ENCODE measurements at places on chromosomes 1 and 21. TPM values are rescaled to one million over a fixed set of nuclear protein-coding genes. Genes with fewer than 3 reads are reported as not detected.

Gene LYPD8
- not detected for total RNA-seq

Gene RGS13
- total RNA-seq, result 0.08 TPM

Gene MAGOH
- 20.4 TPM for total RNA-seq

Gene SELE
- total RNA-seq, result not detected

Gene SNIP1
- 14.2 TPM for total RNA-seq

Gene HNRNPR
- total RNA-seq, result 37.7 TPM

Gene HSPA6
- total RNA-seq, result 4.8 TPM

Gene MTMR11
- total RNA-seq, result 15.6 TPM

Gene PPIE
- 21.5 TPM for total RNA-seq

Gene FCRL5
- not detected for total RNA-seq

Gene SIK1
- 190 TPM for total RNA-seq

Gene TXLNA
- total RNA-seq, result 55.2 TPM

Gene FCRL2
- total RNA-seq, result not detected

Gene HMCN1
- 8.1 TPM for total RNA-seq

Gene RNF186
- total RNA-seq, result not detected

Gene C8A
- not detected for total RNA-seq

Gene FCAMR
- not detected for total RNA-seq

Gene NTRK1
- 0.23 TPM for total RNA-seq

Gene SORT1
- total RNA-seq, result 48.4 TPM

Gene CORT
- total RNA-seq, result not detected

All from lower leg skin (tissue), 4 donors.